ENCODE measurements at places on chromosomes 13 and 19. TPM values are rescaled to one million over a fixed set of nuclear protein-coding genes. Genes with fewer than 3 reads are reported as not detected.

ZNF418 gene
- 2.6 TPM for total RNA-seq

TEX26 gene
- not detected for total RNA-seq

RNF225 gene
- total RNA-seq: not detected

NKPD1 gene
- 0.09 TPM for total RNA-seq

ZNF177 gene
- total RNA-seq: not detected

CEACAM21 gene
- 0.64 TPM for total RNA-seq

ERICH4 gene
- not detected for total RNA-seq

DNA sequence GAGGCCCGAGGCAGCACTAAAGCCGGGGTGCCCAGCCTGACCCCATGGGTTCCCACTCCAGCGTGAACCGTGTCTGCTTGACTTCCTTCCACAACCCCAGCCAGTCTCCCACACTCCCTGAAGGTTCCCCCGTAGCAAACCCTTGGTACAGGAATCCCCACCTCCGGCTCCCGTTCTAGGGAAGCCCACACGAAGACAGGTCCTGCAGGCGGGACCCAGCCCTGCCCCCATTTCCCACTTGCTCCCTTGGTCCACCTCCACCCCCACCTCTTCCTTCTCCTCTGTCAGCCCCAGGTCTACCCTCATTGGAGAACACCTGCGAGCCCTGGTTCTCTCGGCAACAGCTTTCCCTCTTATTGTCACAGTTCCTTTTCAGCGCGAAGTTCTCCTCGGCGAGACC lies 23.9 kb downstream of the C19orf81 start:
- H3K27me3 ChIP-seq: no peaks in the 10 kb centered on the region
- H3K27ac ChIP-seq: no peak overlapping the region
- no peak overlapping the region for H3K4me3 ChIP-seq
- DNase-seq: no peak

- no peaks in the 10 kb centered on the region for H3K4me1 ChIP-seq
- no peak overlapping the region for H3K4me3 ChIP-seq
- H3K27ac ChIP-seq: no peak overlapping the region
Measured at GRCh38 chr13:59658738-59659330, 504.9 kb downstream of the DIAPH3 start.

- DNase-seq: no peak
- no peaks in the 10 kb centered on the region for H3K4me1 ChIP-seq
- H3K36me3 ChIP-seq: no peaks in the 10 kb centered on the region
Measured at GRCh38 chr13:31772231-31772630, 32.9 kb downstream of the RXFP2 start.

DNA sequence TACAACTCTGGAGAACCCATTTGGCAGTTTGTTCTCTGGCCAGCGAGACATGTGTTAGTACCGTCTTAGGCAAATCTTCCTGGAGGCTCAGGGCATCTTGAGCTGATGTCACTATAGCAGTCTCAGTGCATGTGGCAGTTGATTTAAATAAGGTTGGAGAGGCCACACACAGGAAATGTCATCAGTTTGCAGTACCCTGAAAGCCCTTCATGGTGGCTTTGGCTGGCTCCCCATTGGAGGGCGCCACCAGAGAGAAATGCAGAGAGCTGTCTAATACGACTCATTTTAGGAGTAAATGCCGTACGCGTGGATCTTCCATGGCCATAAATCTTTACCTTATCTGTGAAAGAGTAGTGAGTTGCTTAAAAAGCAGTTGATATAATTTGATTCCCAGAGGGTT lies 163.1 kb downstream of the STK24 start:
- H3K4me3 ChIP-seq: no peak overlapping the region
- no peaks in the 10 kb centered on the region for H3K36me3 ChIP-seq
- no peaks in the 10 kb centered on the region for H3K27me3 ChIP-seq
- peaks cover 24% of the 10 kb centered on the region for H3K4me1 ChIP-seq
- no peak for DNase-seq

GRCh38 chr19:11191273-11191755 lies 6.0 kb downstream of the KANK2 start:
- peak; percentile 42 for DNase-seq
- peaks cover 10% of the 10 kb centered on the region for H3K36me3 ChIP-seq
- no peak overlapping the region for H3K4me3 ChIP-seq
- peaks cover 10% of the 10 kb centered on the region for H3K4me1 ChIP-seq
- no peaks in the 10 kb centered on the region for H3K27me3 ChIP-seq

- H3K4me3 ChIP-seq: no peak overlapping the region
- peaks cover 3% of the 10 kb centered on the region for H3K4me1 ChIP-seq
- H3K27me3 ChIP-seq: no peaks in the 10 kb centered on the region
- H3K27ac ChIP-seq: no peak overlapping the region
Measured at GRCh38 chr13:20415694-20416107, 110.0 kb downstream of the CRYL1 start.

- no peak overlapping the region for H3K27ac ChIP-seq
- peak; percentile 21 for DNase-seq
- H3K27me3 ChIP-seq: no peaks in the 10 kb centered on the region
Measured at GRCh38 chr19:15551293-15552004, 43.1 kb downstream of the CYP4F22 start.

Measured in pancreas (tissue), 10 donors.